Activated naive CD8-positive, alpha-beta T cell treated with anti-CD3 and anti-CD28 coated beads, Interleukin-2, amount 50 U/mL, for 16 hours (primary cell): ENCODE measurements at places on chromosomes 6 and 20.

GRCh38 chr6:129787816-129788215, 73.3 kb downstream of the TMEM244 start:
- no peak for DNase-seq

DNA sequence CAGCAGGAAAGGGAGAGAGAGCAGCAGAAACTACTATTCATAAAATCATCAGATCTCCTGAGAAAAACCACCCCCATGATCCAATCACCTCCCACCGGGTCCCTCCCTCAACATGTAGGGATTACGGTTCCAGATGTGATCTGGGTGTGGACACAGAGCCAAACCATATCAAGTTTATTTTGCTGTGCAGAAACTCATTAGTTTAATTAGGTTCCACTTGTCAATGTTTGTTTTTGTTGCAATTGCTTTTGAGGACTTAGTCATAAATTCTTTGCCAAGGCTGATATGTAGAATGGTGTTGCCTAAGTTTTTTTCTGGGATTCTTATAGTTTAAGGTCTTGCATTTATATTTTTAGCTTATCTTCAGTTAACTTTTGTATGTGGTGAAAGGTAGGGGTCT, 422.0 kb upstream of the HS3ST5 start:
- DNase-seq, result no peak

DNA sequence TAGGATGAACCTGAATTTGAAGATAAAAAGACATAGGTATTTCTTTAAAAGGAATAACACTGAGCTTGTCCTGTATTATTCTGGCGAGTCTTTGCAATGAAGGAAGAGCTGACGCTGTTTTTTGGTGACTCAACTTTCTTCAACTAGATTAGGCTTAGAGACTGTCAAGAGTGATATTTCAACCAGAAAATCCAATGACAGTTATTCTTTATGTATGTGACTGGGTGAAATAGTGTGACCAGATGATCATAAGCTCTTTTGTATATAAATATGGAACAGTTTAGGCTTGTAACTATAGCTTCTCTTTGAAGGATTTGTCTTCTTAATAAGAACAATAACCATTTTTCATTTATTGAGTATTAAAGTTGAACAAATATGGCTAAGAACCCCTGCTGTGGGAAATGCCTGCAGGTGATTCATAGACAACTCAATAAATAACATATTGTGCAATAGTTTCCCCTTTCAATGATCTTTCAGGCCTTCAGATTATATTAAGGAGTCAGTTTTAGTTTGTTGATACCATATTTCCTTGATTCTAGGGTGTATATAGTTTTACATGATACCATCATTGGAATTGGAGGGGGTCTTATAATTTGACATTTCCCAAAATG, 265.6 kb upstream of the JAG1 start:
- no peak for DNase-seq

DNA sequence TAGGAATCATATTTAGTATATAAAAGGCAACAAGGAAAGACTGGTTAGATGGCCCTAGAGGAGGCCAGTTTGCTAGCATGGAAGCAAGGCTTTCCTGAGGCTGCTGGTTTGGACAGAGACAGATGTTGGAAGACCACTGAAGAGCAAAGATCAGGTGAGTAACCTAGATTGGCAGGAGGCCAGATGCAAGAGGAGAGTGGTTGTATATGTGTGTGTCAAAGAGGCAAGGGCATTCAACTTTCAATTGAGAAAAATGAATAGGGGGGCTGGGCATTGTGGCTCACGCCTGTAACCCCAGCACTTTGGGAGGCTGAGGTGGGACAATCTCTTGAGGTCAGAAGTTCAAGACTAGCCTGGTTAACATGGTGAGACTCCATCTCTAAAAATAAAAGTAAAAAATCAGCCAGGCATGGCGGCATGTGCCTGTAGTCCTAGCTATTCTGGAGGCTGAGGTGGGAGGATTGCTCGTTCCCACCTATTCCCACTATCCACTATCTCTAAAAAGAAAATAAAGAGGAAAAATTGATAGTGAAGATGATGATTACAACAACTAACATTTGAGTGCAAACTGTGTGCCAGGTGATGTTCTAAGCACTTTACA, 79.8 kb downstream of the PRDM1 start:
- no peak for DNase-seq

DNA sequence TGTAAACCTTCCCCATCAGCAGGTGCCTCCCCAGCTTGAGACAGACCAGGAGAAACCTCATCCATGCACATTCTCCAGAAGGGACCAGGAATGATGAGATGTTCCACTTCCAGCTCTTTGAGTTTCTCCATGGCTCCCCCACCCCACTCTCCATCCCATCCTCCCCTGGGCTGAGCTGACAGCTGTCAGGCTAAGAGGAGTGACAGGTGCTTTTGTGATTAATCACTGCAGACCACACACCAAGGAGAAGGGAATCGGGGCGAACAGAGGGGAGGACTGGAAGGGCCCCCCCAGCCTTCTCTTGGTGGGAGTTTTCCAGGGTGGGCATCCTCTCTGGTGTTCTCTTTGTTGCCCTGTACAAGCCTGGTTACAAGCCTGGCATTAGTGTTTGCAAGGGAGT, 56.1 kb upstream of the ZFAND3 start:
- DNase-seq, result no peak

- DNase-seq, result no peak
Observed at GRCh38 chr20:49411221-49411925, 71.1 kb downstream of the KCNB1 start.

GRCh38 chr20:22986601-22987000, 48.5 kb upstream of the SSTR4 start:
- DNase-seq, result no peak

GRCh38 chr6:108164815-108165706, 761 bp upstream of the NR2E1 start:
- no peak for DNase-seq

GRCh38 chr6:4667591-4667990, 108.6 kb upstream of the CDYL start:
- DNase-seq, result no peak

DNA sequence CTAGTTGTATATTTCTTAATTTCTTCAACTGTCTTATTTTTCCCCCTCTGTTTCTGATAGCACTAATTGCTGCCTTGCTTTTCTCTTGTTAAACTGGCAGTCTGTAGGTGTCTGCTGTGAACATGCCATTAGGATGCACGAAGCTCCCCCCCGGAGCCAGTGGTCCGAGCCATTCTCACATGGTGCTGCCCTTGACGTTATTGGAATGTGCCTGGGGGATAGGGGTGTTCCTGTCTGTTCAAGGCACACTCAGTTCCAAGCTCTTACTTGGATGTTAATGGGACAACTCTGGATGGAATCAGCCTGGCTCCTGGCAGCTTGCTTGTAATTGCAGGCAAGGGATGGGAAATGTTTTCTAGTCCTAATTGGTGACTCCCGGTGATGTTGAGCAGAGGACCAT, 68.4 kb downstream of the RREB1 start:
- no peak for DNase-seq

GRCh38 chr6:140032189-140032588, 657.7 kb upstream of the CITED2 start:
- no peak for DNase-seq

DNA sequence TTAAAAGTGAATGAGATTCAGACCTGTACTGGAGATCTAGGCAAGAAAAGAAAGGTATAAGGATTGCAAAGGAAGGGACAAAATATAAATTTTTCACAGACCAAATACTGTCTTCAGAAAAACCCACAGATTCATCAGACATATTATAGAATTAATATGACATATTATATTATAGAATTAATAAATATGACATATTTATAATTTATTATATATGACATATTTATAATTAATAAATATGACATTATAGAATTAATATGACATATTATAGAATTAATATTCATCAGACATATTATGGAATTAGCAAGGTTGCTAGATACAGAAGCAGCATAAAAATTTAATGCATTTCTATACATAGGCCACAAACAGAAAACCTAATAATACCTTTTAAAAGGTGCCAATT, 44.7 kb upstream of the GNRH2 start:
- DNase-seq, result no peak

GRCh38 chr6:130143709-130144108, 79.0 kb downstream of the SAMD3 start:
- no peak for DNase-seq

DNA sequence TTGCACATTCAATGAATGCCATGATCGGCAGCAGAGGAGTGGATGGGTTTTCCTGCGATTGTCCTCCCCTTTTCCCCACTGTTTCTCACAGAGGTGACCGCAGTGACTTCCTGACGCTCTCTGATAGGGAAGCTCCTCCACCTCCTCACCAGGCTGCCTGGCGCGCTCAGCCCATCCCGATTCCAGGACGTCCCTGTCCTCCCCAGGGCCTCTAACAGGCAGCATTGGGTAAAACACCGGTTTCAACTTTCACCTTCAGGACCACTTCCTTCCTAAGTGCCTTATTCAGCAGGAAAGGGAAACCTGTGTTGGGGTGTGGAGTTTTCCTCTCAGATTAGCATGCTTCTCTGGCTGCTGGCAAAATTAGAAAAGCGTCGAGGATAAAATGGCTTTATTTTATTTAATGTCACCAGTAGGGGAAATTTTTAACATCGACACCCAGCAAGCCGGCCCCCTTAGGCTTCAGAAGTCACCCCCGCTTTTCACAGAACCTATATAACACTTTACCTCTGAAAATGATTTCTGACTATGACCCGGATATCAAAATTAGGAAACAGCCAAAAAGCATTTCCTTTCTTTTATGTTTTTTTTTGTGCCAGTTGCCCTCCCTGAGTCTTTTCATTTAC, 570.4 kb upstream of the GJE1 start:
- no peak for DNase-seq

GRCh38 chr20:278607-279571, 11.7 kb downstream of the C20orf96 start:
- no peak for DNase-seq
